HT1080 (cell line): ENCODE measurements at places on chromosomes 2 and 18. TPM values are rescaled to one million over a fixed set of nuclear protein-coding genes. Genes with fewer than 3 reads are reported as not detected.
A peak's percentile ranks its signal among the peaks of the same experiment; 100 is the strongest.

- peak; percentile 36 for DNase-seq
These were observed 55.7 kb downstream of the COA5 start for GRCh38 chr2:98552499-98553179.

Gene CDH7
- 0.67 and 1.5 TPM in 2 replicates for total RNA-seq

- DNase-seq, result no peak
These were observed 12.4 kb upstream of the IGFBP2 start for GRCh38 chr2:216620786-216621185.

DNA sequence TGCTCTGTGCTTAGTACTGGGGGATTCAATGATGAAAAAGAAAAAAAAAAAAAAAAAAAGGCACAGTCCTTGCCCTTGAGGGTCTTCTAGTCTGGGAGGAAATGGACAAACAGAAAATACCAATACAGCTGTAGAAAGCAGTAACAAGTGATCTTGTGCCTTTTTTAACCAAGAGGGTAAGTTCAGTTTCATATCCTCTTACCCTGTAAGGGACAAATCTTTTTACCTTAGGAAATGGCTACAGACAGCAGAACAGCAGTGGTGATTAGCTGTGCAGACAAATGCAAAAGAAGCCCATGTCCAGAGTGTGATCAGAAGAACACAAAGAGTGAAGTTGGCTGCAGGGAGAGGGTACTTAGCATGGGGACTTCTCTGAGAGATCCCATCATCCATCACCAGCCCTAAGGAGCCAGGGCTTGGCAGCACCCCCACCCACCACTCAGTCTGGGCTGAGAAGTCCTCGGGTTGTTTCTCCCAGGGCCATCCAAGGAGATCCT is 102.9 kb downstream of the ALPK2 start:
- no peak for DNase-seq

DNA sequence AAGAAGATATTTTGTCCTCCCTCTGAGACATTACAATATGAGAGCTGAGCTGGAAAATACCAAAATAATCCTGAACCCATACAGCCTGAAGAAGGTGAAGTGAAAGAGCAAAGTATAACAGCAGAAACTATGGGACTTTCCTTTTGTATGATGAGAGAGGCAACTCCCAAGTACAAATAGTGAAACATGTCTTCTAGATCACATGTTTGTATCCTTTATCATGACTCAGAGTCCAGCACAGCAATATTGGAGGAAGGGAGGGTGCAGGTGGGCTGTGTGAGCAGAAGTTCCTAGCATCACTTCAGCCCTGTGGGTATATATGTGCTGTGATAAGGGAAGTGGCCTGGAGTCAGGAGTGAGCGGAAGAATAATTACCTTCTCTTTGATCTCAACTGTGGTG is 265.6 kb upstream of the NRXN1 start:
- DNase-seq, result peak; percentile 32

Gene SESTD1
- total RNA-seq, result 7.2 and 12.5 TPM in 2 replicates

Gene DPYSL5
- total RNA-seq, result 0.11 and 0.23 TPM in 2 replicates

Gene ZNF892
- 0.32 and 1.5 TPM in 2 replicates for total RNA-seq

Gene IL1B
- total RNA-seq, result 4.1 and 9.5 TPM in 2 replicates

DNA sequence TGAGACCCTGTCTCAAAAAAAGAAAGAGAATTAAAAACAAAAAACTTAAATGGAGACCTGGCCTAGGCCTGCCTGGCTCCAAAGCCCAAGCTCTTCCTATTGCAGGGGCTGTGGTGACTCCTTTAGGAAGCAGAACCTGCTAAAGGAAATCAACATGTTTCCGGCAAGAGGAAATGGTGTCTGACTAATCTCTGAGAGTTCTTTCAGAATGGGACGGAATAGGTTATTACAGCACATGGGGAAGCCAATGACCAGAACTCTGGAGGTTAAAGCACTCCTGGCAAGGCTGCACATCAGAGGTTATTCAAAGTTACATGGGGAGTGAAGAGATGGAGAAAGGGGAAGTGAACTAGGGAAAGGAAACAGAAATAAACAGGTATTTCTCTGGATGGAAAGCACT is 21.4 kb downstream of the KIF3C start:
- peak; percentile 93 for DNase-seq

GRCh38 chr2:10417551-10418335 is 30.4 kb downstream of the ODC1 start:
- DNase-seq, result no peak

- no peak for DNase-seq
These were observed 275.9 kb downstream of the RBM43 start for GRCh38 chr2:150985741-150986140.

Gene ALLC
- total RNA-seq, result not detected in 2 replicates

- DNase-seq, result no peak
These were observed 19.7 kb upstream of the IKZF2 start for GRCh38 chr2:213171147-213171546.

DNA sequence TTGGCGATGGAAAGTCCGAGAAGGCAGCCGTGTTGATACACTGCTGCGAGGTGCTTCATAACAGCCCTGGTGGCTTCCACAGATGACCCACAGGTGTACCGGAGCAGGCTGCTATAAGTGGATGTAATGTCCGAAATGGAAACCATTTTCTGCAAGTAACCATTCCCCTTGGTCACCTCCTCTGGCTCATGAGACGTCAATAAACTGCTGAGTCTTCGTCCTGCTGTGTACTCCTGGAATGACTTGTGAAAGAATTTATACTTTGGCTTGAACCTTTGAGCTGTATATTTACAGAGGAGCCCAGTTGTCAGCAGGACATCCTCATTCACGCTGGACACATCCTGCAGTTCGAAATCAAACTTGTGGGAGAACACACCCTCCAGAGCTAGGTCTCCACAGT is 14.4 kb downstream of the NLRC4 start:
- no peak for DNase-seq

GRCh38 chr2:60899892-60900249 is 18.5 kb downstream of the REL start:
- no peak for DNase-seq

Gene RHOB
- total RNA-seq, result 102 and 107 TPM in 2 replicates

DNA sequence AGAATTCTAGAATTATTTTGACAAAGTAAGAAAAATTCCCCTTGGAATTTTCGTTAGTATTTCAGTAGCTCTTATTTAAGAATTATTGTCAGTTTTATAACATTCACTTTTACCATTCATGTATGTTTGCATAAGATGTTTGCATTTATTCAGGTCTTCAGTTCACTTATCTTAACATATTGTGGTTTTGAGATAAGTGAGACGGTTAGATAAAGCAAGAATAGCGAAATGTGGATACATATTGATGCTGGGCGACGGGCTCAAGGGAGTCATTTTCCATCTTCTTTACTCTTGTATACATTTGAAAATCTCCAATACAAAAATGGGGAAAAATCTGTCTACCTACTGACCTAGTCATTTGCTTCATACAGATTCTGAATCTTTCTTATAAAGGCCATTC is 156.7 kb upstream of the HDAC4 start:
- DNase-seq, result no peak

Gene SERPINB4
- total RNA-seq, result not detected in 2 replicates

- DNase-seq, result no peak
These were observed 83.3 kb downstream of the MBD2 start for GRCh38 chr18:54141041-54141608.

- DNase-seq, result no peak
These were observed 183.8 kb upstream of the ZC3H15 start for GRCh38 chr2:186302263-186302662.

Gene POU3F3
- not detected in 2 replicates for total RNA-seq

Gene CYP27A1
- not detected in 2 replicates for total RNA-seq

Gene FAM237A
- total RNA-seq, result not detected in 2 replicates
